SJCRH30 (cell line): ENCODE measurements at places on chromosomes 6 and 20. TPM values are rescaled to one million over a fixed set of nuclear protein-coding genes. Genes with fewer than 3 reads are reported as not detected.

DNA sequence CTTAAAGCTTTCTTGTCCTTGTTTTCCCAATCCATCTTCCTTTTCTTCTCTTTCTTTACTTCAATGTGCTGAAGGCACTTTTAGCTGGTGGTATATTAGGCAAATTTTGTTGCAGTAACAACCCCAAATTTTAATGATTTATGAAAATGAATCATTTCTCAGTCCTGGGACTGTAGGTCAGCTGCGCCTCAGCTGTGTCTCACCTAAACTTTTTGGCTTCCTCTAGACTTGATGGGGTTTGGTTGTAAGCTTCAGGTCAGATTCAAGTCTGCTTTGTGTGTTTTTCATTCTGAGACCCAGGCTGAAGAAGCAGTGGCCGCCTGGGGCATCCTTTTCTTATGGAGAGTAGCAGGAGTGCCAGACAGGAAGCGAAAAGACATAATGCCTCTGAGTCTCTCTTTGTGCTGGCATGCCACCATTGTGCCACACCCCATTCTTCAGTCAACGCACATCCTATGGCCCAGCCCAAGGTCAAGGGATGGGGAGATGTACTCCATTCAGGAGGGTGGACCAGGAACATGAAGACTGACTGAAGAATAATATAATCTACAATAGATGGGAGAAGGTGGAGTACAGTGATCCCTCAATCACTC, 28.9 kb upstream of the CD83 start:
- no peak for DNase-seq

PDE7B gene
- 0.20 and 0.71 TPM in 2 replicates for total RNA-seq

GRCh38 chr20:41125530-41126457, 11.5 kb upstream of the PLCG1 start:
- no peak for DNase-seq

- DNase-seq: no peak
These were observed 279.7 kb upstream of the FLRT3 start for GRCh38 chr20:14617123-14617522.

GRCh38 chr20:58073945-58074856, 154.3 kb downstream of the ANKRD60 start:
- no peak for DNase-seq

DNA sequence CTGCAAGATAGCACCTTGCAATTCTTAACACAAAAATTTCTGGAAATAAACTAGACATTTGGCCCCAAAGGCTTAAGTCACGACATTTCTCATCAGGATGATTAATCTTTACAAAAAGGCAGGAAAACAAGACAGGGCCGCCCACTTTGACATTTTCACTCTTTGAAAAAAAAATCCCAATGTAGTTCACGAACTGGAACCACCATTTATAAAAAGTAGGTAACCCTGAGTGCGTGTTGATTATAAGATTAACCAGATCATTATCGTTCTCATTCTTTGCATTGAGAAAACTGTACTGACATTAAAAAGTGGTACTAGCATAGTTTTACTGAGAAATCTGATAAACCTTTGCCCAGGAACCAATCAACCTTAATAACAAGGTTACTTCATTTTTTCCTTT, 108.8 kb downstream of the HUS1B start:
- no peak for DNase-seq

- no peak for DNase-seq
These were observed 42.2 kb downstream of the NFATC2 start for GRCh38 chr20:51500311-51500710.
